ENCODE measurements at places on chromosomes 3 and 15.

DNA sequence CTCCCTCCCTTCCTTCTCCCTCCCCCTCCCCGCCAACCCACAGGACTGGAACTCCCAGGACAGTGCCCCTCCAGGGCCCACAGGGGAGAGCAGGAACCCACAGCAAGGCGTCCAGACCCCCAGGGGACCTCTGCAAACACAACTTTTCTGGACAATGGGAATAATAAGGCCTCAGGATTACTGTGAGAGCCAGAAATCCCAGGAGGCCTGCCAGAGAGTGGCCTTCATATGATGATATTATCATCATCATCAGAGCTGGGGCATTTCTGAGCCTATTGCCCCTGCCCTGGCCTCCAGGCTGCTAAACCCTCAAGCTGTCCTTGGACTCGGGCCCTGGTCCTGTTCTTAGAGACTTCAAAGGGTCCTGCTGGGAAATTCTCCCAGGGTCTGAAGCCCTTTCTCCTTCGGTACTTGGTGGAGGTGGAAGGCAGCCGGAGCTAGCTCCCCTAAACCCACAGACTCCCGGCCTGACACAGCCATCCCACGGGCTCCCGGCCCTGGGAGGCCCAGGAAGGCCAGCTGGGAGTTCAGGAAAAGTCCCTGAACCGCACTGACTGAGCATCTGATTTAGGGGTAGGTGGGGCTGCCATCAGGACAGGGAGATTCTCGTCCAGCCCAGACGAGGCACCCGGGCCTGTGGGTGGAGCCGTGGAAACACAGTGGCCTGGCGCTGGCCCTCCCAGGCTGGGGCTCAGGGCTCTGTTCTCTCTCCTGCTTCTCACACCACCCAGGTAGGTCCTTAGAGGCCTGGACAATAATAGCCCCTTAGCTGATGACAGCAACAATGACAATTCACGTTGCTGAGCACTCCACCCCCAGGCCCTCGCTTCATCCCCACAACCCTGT is 4.9 kb downstream of the CALML4 start:
- no peak for DNase-seq

DNA sequence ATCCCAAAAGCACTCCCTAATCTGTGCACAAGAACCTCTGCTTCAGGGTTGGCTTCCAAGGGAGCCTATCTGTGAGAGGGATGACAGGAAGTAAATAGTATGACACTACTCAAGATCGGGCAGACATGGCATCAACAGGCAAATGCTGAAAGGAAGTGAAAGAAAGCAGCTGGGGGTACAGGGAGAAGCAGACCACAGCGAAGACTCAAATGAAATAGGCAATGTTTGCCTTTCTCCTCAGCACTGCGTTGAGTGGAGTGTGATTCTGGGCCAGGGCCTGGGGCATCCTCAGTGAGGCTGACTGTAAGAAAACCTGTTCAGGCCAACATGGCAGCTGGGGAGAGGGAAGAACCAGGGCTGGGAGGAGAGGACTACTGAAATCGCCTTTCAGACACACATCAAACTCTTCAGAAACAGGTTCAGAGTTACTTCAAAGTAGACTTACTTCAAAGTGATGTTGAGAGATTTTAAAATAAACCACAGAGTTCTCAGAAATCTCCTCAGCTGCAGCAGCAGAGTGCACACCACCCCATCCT is 96.6 kb downstream of the SLC9A9 start:
- no peak for DNase-seq

DNA sequence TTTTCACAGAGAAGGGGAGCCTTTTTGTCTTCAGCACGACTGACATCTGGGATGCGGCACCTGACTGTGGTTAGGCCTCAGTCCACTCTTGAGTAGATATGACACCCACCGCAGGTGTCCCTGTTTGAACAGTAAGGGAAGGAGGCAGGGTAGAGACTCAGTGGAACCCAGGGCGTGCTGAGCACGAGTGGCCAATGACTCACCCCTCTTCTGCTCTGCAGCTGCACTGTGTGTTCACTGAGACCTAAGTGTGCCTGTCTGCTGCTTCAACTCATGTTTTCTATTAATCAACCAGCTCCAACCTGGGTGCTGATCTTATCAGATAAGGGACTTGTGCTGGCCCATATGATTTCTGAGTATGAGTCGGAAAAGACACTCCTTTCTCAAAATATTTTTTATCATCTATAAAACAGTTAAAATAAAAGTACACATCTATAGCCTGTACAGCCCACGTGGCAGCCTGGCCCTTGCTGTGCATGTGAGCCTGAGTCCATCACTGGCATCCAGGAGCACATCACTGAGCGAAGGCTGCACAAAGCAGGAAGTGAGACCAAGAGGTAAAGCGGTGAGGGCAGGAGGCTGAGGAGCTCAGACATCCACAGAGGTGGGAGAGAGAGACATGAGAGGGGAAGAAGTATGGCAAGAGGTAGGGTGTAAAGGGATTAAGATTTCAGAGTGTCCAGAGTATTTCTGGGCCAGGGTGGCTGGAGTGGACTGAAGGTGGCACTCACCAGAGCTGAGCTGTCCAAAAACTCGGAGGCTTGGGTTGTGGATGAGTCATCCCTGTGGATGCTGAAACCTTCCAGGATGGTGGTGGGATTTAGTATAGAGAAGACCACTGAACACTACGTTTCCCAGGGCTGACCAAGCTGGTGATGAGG is 49.2 kb downstream of the SLC41A3 start:
- no peak for DNase-seq

DNA sequence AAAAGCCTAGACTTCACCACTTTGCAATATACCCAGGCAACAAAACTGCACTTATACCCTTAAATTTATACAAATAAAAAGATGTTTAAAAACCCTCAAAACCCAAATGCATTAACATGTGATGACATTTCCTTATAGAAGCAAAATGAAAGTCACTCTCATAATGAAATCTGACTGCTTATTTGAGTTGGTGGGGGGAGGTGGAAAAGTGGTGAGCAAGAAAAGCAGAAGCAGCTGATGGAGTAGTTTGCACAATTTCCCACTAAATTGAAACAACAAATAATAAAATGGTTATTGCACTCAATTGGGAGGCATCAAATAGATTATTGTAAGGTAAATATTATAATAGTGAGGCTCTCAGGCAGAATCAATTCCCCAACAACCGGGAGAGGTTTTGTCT is 54.0 kb upstream of the GADL1 start:
- no peak for DNase-seq

- no peak for DNase-seq
These were observed 104.4 kb upstream of the IQSEC1 start for GRCh38 chr3:13177641-13178040.

DNA sequence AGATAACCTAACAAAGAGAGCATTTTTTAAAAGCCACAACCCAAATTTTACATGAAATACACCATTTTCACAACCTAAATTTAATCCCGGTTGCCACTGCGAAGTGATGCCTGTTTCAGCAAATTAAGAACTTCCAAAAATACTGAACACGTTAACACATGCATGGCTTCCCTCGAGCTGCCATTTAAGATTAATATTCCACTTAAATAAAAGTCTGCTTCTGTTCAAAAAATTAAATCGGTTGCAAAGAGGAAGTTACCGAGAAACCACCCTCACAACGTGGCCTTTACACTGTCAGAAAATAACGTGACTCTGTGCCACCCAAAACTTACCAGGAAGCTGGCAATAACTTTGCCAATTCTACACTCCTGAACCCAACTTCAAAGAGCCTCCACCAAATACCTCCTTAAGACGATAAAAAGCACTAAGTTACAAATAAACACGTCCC is 1.2 kb downstream of the TBL1XR1 start:
- no peak for DNase-seq

GRCh38 chr15:85762039-85762755 is 32.5 kb downstream of the KLHL25 start:
- DNase-seq = no peak

DNA sequence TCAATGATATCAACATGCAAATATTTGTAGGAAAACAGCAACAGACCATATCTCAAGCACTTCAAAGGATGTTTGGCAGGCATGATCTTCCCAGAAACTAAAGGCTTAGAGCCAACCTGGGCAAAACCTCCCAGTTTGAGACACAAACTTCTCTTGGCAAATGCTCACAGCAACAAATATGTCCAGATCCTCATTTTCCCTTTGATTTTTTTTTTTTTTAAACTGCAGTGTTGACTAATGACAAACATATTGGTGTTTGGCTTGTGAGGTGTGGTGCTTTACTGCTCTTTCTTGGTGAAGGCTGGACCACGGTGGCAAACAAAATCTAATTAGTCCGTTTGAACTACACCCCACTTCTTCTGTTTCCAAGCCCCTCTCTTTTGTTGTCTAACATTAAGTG is 87.2 kb downstream of the EBLN2 start:
- DNase-seq = no peak

GRCh38 chr3:141845407-141846049 is 30.9 kb upstream of the ATP1B3 start:
- no peak for DNase-seq

GRCh38 chr15:25730918-25731317 is 132.2 kb downstream of the ATP10A start:
- DNase-seq = no peak

DNA sequence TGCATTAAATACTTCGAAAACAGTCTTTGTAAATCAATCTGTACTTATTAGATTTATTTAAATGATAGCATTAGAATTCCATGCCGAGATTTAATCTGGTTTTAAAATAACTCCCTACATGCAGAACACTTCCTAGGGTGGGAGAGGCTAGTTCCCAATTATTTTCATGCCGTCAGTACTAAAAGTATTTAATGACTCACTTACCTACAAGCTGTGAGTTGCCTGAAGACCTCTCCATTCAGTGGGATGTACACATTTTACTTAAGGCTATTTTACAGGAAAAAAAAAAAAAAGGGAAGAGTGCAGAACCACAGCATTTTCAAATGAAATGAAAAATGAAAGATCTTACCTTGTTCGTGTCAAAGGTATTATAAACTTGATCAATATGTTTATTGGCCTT is 469 bp downstream of the GUCA1C start:
- no peak for DNase-seq

DNA sequence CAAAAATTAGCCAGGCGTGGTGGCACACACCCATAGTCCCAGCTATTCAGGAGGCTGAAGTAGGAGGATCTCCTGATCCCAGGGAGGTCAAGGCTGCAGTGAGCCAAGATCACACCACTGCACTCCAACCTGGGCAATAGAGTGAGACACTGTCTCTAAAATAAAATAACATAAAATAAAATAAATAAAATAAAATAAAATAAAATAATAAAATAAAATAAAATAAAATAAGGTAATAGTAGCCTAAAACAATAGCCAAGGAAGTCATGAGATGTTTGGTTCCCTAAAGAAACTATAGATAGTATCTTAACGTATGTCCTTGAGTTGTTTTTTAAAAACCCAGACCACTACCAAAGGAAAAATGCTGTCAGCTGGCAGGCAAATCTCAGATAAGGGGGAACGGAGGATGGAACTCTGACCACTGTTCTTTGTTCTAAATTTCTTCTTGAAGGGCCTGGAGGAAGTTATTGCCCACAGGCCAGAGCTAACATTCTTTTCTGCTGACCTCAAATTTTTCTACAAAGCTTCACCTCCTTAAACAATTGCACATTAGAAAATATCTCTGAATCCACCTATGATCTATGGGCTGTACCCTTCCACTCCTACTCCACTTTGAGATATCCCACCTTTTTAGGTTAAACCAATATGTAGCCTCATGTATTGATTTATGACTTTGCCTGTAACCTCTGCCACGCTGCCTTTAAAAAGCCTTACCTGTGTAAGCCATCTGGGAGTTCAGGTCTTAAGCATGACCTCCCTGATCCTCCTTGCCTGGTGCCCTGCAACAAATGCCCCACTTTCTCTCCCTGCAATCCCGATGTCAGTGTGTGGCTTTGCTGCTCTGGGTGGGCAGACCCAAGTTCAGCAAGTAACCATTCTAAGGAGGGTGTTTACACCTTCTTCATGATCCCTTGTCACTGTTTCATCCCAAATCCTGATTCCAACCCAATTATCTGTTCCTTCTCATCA is 126.2 kb upstream of the BHLHE40 start:
- DNase-seq = no peak

- DNase-seq = no peak
These were observed 808 bp downstream of the ARRDC4 start for GRCh38 chr15:97961067-97961954.

GRCh38 chr3:61821823-61822251 is 260.5 kb downstream of the PTPRG start:
- DNase-seq = no peak

DNA sequence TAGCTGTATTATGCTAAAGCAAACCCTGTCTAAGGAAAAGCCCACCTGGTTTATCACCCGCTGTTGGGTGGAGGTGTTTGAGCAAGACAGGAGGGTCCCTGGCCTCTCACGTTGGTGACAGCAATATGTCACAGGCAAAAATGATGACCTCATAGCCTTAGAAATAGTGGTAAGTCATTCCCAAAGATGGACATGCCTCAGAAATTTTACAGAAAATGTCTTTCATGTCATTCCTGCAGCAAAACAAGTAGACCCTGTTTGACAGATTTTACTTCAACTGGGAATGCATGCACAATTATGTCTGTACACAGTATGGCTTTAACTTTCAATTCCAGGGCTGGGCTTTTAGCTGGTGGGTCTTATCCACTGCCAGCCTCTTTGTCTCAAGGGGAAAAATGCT is 362.3 kb upstream of the C2CD4B start:
- DNase-seq = no peak

DNA sequence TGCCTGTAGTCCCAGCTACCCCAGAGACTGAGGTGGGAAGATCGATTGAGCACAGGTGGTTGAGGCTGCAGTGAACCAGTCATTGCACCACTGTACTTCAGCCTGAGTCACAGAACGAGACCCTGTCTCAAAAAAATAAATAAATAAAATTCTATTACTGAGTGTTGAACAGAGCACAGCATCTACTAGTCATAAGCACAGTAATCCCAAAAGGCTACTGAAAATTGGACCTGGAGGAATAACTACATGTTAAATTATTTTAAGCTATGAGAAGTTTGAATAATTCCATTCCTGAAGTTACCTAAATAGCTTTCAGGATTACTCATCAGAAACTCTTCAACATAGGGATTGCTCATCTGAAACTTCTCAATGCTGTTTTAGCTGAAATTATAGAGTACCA is 43.4 kb downstream of the ARMC8 start:
- DNase-seq = no peak

DNA sequence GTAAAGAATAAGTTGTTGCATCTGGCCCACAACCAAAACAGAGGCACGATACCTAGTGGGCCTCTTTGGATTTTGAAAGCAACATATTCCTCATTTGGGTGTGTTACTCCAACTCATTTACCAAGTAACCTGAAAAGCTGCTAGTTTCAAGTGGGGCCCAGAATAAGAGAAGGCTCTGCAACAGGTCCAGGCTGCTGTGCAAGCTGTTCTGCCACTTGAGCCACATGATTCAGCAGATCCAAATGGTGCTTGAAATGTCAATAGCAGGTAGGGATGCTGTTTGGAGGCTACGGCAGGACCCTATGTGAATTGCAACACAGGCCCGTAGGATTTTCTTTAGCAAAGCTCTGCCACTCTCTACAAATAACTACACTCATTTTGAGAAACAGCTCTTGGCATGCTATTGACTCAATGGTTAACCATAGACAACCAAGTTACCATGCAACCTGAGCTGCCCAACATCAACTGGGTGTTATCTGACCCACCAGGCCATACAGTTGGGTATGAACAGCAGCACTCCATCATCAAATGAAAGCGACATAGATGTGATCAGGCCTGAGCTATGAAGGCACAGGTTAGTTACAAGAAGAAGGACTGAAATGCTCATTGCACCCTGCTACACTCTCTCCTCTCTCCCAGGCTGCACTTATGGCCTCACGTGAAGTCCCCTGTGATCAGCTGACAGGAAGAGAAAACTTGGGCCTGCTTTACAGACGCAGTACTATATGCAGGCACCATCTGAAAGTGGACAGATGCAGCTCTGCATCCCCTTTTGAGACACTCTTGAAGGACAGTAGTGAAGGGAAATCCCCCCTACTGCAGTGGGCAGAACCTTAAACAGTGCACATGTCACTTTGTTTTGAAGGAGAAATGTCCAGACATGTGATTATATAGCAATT is 9.5 kb upstream of the MCF2L2 start:
- no peak for DNase-seq
